Right ventricle myocardium inferior (tissue), 1 donor: ENCODE measurements at places on chromosomes 3 and 15.

- no peak for DNase-seq
Observed at GRCh38 chr15:42264795-42265194, 8.2 kb upstream of the GANC start.

- no peak for DNase-seq
Observed at GRCh38 chr3:56754741-56755417, 46.9 kb downstream of the ARHGEF3 start.

- no peak for DNase-seq
Observed at GRCh38 chr3:66492672-66493071, 8.2 kb downstream of the LRIG1 start.

GRCh38 chr3:36011791-36012190 lies 368.5 kb upstream of the STAC start:
- no peak for DNase-seq
